Ascending aorta (tissue), 2 donors: ENCODE measurements at places on chromosomes 6 and 20. TPM values are rescaled to one million over a fixed set of nuclear protein-coding genes. Genes with fewer than 3 reads are reported as not detected.

HRH3 gene
- 0.21 TPM for total RNA-seq

GRCh38 chr20:25220810-25221591 is 25.5 kb downstream of the ENTPD6 start:
- DNase-seq, result no peak

DNA sequence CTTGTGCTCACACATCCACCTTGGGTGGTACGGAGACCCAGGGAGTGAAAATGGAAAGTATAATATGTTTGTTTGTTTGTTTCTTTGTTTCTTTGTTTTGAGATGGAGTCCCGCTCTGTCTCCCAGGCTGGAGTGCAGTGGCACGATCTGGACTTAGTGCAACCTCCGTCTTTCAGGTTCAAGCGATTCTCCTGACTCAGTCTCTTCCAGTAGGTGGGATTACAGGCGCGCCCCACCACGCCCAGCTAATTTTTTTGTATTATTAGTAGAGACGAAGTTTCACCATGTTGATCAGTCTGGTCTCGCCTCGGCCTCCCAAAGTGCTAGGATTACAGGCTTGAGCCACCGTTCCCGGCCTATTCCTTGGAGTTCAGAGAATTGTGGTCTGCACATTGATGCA is 115.4 kb downstream of the TRIM27 start:
- DNase-seq, result no peak

- no peak for DNase-seq
These were observed 62.6 kb upstream of the ADGRB3 start for GRCh38 chr6:68572525-68572924.

GRCh38 chr6:19632786-19633185 is 204.4 kb upstream of the ID4 start:
- no peak for DNase-seq

DNA sequence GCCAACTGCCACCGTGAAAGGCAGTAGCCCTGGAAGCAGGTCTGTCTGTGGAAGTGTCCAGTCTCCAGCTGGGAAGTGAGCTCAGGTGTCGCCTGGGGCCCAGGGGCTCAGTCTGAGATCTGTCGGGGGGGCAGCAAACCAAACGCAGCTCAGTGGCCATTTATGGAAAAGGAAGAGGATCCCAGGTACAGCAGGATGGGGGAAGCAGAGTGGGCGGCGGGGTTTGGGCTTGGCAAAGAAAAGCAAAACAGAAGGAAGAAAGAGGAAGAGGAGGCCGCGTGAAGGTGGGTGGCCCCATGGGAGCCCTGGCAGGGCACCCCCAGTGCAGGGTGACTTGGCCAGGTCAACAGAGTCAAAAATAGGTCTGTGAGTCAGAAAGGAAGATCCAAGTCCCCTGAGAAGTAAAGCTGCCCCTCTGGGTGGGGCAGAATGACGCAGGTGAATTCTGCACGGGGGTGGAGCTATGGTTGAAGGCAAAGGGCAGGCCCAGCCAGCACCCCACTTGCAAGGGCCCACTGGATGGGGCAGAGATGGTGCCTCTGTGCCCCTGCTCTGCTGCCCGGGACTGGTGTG is 5.3 kb downstream of the PXDC1 start:
- no peak for DNase-seq

TREML2 gene
- not detected for total RNA-seq

- no peak for DNase-seq
These were observed 158.1 kb downstream of the DTNBP1 start for GRCh38 chr6:15504581-15505350.

- DNase-seq, result no peak
These were observed 12.5 kb downstream of the PRDM1 start for GRCh38 chr6:106098383-106099234.

- no peak for DNase-seq
These were observed 121.3 kb downstream of the CLVS2 start for GRCh38 chr6:123117145-123117908.

- no peak for DNase-seq
These were observed 456.8 kb downstream of the MAFB start for GRCh38 chr20:40232273-40232672.

EMILIN3 gene
- total RNA-seq, result 0.53 TPM

TNXB gene
- total RNA-seq, result 493 TPM

DNA sequence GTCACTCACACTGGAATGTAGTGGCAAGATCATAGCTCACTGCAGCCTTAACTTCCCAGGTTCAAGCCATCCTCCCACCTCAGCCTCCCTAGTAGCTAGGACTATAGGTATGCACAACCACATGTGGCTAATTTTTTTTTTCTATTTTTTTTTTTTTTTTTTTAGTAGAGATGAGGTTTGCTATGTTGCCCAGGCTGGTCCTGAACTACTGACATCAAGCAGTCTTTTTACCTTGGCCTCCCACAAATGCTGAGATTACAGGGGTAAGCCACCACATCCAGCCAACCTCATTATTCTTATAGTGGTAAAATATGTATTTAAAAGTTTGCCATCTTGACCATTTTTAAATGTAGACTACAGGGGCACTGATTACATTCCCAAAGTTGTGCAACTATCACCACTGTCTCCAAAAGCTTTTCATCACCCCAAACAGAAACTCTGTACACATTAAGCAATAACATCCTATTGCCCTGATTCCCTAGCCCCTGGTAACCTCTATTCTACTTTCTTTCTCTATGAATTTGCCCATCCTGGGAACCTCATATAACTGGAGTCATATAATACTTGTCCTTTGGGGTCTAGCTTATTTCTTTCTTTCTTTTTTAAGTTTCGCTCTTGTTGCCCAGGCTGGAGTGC is 268.0 kb upstream of the JARID2 start:
- no peak for DNase-seq

- no peak for DNase-seq
These were observed 66.7 kb upstream of the ARMC2 start for GRCh38 chr6:108781419-108782100.

DNA sequence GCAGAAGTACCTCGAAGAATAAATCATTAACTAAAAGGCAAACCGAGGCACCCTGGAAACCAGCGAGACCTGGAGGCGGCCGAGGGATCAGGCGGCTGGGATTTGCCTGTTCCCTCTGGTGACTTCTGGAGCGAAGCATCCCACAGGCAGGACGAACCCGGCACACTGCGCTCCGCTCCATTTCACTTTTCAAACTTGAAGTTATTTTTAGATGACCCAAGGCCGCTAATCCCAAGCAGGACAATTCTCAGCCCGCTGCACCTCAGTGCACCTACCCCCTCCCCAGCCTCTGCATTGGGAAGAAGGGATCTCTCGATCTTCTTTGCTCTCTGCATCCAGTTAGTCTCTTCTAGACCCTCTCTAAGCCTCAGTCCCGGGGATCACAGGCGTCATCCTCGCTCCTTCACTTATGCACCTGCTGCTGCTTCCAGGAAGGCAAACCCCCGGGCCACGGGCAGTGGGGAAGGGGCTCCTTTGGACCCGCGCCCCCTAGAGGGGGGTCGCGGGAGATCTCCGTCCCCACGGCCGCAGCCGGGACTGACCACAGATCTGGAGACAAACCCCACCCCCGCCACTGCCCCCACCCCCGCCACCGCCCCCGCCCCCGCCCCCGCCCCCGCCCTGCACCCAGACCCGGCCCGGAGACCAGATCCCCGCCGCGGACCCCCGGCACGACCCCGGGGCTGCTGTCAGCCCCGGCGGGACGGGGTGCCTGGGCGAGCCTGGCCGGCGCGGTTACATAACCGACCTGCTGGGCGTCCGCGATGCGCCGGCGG is 636 bp downstream of the RCAN2 start:
- DNase-seq, result peak; percentile 78
